ENCODE measurements at places on chromosomes 12 and 14. TPM values are rescaled to one million over a fixed set of nuclear protein-coding genes. Genes with fewer than 3 reads are reported as not detected.
A peak's percentile ranks its signal among the peaks of the same experiment; 100 is the strongest.

GRCh38 chr12:57547288-57548012 lies 458 bp upstream of the DCTN2 start:
- peaks cover 62% of the 10 kb centered on the region for H3K4me1 ChIP-seq
- H3K27ac ChIP-seq, result no peak overlapping the region
- peaks cover 6% of the 10 kb centered on the region for H3K27me3 ChIP-seq

- no peak for DNase-seq
- no peaks in the 10 kb centered on the region for H3K36me3 ChIP-seq
Observed at GRCh38 chr12:69686731-69687130, 12.4 kb downstream of the BEST3 start.

GRCh38 chr12:46661110-46661845 lies 164.5 kb downstream of the SLC38A4 start:
- DNase-seq, result peak; percentile 88
- no peaks in the 10 kb centered on the region for H3K36me3 ChIP-seq

- peaks cover 46% of the 10 kb centered on the region for H3K4me1 ChIP-seq
- peaks cover 30% of the 10 kb centered on the region for H3K36me3 ChIP-seq
- no peaks in the 10 kb centered on the region for H3K27me3 ChIP-seq
- no peak overlapping the region for H3K27ac ChIP-seq
Observed at GRCh38 chr12:1369938-1370500, 224.4 kb downstream of the FBXL14 start.

DNA sequence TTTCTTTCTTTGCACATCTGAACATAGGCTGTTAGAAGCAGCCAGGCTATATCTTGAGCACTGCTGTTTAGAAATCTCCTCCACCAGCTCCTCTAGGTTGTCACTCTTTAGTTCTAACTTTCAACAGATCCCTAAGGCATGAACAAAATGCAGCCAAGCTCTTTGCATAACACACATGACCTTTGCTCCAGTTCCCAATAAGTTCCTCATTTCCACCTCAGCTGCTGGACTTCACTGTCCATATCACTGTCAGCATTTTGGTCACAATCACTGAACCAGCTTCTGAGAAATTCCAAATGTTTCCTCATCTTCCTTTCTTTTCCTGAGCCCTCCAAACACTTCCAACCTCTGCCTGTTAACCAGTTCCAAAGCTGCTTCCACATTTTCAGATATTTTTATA lies 27.6 kb upstream of the C14orf132 start:
- no peak overlapping the region for H3K4me3 ChIP-seq
- H3K4me1 ChIP-seq, result no peaks in the 10 kb centered on the region
- H3K36me3 ChIP-seq, result peaks cover 13% of the 10 kb centered on the region
- H3K27me3 ChIP-seq, result peaks cover 5% of the 10 kb centered on the region
- DNase-seq, result no peak

DNA sequence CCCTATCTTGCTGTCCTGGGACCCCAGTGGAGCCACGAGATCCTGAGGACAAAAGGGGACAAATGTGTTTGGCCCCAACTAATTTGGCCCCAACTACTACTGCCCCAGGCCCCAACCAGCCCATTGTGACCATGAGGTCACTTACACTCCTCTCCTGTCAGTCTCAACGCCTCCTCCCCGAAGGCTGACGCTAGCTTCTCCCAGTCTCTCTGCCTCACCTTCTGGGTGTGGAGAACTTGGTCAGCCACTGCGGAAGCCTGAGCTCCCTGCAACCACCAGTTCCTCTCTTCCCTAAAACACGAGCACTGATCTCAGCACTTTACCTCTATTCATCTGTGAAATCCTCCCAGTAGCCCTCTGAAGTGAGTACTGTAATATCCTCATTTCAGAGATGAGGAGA lies 13.3 kb downstream of the FAM181A start:
- no peak overlapping the region for H3K27ac ChIP-seq
- peaks cover 24% of the 10 kb centered on the region for H3K4me1 ChIP-seq
- DNase-seq, result no peak
- H3K4me3 ChIP-seq, result no peak overlapping the region
- H3K36me3 ChIP-seq, result no peaks in the 10 kb centered on the region
- peaks cover 16% of the 10 kb centered on the region for H3K27me3 ChIP-seq

GRCh38 chr14:99966037-99966835 lies 99.0 kb upstream of the EVL start:
- 0 out of 2 replicates have a peak, but pooled peaks cover 4% of the 10 kb centered on the region for H3K36me3 ChIP-seq
- H3K4me1 ChIP-seq, result peaks cover 17% of the 10 kb centered on the region
- H3K4me3 ChIP-seq, result no peak overlapping the region
- no peak for DNase-seq
- H3K27me3 ChIP-seq, result peaks cover 22% of the 10 kb centered on the region

- H3K4me1 ChIP-seq, result peaks cover 63% of the 10 kb centered on the region
- H3K36me3 ChIP-seq, result no peaks in the 10 kb centered on the region
- no peak overlapping the region for H3K4me3 ChIP-seq
Observed at GRCh38 chr12:27561535-27562350, 37.7 kb downstream of the PPFIBP1 start.

DNA sequence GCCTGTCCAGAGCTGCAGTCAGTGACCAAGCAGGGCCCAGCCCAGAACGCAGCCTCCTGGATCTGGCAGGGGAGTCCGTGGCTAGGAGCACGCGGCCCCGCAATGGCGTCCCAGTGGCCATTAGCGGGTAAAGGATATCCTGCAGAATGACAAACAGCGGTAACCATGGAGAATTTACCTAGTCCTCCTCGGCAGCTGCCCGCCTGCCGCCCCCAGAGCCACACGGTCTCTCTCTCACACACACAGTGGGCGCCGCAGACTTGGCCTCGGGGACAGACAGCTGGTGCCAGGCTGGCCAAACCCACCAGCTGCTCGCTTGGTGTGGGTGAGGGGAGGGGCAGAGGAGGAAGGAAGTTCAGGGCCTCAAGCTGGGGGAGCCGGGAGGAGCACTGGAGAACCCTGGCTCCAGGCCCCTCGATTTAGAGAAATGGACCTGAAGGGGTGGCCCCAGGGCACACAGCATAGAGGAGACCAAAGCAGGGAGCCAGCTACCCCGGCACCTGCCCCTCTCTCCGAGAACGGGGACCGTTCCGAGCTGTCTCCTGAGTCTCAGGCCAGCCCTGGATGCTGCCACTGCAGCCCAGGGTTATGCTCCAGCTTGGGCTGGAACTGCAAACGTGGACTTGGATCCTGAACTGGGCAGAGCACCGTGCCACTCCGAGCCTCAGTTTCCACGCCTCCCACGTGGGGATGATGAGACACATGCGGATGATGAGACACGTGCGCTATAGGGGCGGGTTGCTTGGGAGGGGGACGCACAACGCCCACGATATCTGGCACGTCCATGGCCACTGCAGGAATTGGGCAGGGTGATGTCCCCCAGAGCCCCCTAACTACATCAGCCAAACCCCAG lies 3.4 kb downstream of the CDK2AP1 start:
- peaks cover 4% of the 10 kb centered on the region for H3K36me3 ChIP-seq
- H3K4me1 ChIP-seq, result peaks cover 28% of the 10 kb centered on the region
- H3K4me3 ChIP-seq, result peak overlapping the region; percentile 13
- DNase-seq, result no peak
- H3K27me3 ChIP-seq, result peaks cover 3% of the 10 kb centered on the region

- no peak for DNase-seq
- H3K27ac ChIP-seq, result no peak overlapping the region
- H3K4me1 ChIP-seq, result no peaks in the 10 kb centered on the region
- 0 out of 2 replicates have a peak, but pooled peaks cover 5% of the 10 kb centered on the region for H3K36me3 ChIP-seq
Observed at GRCh38 chr14:21991130-21991529, 317.5 kb upstream of the OR4E1 start.

- no peak for DNase-seq
- peaks cover 5% of the 10 kb centered on the region for H3K36me3 ChIP-seq
- no peak overlapping the region for H3K27ac ChIP-seq
Observed at GRCh38 chr14:94925416-94926173, 155.7 kb upstream of the GSC start.

DNA sequence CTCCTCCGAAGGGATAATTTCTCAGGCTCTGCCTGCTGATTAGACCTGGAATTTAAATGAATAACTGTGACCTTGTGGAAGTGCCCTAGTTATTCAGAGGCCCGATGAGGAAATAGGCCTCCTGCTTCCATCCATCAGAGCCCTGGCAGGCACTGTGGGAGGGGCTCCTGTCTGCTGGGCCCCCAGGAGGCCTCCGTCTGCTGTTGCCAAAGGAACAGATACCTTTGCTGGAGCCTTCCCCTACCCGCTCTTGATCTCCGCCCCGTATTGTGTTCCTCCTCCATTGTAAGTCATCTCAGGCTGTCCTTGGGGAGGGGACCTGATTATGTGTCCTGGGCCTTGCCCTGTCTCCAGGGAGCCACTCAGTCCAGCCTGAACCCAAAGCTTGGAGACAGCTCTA lies 112.3 kb downstream of the NRXN3 start:
- no peaks in the 10 kb centered on the region for H3K36me3 ChIP-seq
- DNase-seq, result no peak
- no peak overlapping the region for H3K4me3 ChIP-seq
- no peak overlapping the region for H3K27ac ChIP-seq

DNA sequence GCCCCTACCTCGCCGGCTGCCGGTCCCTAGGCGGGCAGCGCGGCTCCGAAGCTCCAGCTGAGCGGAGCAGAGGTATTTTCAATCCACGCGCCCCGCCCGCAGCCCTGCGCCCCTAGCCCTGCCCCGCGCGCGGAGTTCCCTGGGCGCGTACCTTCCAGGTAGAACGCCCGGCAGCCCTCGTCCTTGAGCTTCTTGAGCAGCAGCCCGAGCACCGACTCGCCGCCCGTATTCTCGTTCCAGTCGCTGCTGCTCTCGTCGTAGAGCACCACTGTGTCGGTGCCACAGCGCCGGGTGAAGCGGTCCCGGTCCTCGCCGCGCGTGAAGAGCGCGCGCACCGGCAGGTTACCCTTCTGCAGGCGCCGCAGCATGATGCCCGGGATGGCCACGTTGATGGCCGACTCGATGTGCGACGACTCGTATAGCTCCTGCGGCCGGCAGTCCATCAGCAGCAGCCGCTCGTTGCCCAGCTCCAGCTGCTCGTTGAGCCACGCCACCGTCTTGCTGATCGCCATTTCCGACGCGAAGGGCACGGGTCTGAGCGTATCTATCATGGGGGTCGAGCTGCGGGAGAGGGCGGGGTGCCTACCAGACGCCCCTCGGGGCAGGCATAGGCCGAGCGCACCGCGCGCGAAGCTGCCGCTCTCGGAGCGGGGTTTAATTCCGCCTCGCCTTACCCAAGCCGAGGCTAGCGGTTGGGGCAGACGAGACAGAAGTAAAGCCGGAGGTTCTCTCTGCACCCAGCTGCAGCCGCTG lies 636 bp downstream of the DUSP6 start:
- no peak for DNase-seq
- H3K27me3 ChIP-seq, result peaks cover 21% of the 10 kb centered on the region
- H3K4me1 ChIP-seq, result peaks cover 69% of the 10 kb centered on the region
- peaks cover 58% of the 10 kb centered on the region for H3K36me3 ChIP-seq
- peak overlapping the region; percentile 96 for H3K27ac ChIP-seq

DNA sequence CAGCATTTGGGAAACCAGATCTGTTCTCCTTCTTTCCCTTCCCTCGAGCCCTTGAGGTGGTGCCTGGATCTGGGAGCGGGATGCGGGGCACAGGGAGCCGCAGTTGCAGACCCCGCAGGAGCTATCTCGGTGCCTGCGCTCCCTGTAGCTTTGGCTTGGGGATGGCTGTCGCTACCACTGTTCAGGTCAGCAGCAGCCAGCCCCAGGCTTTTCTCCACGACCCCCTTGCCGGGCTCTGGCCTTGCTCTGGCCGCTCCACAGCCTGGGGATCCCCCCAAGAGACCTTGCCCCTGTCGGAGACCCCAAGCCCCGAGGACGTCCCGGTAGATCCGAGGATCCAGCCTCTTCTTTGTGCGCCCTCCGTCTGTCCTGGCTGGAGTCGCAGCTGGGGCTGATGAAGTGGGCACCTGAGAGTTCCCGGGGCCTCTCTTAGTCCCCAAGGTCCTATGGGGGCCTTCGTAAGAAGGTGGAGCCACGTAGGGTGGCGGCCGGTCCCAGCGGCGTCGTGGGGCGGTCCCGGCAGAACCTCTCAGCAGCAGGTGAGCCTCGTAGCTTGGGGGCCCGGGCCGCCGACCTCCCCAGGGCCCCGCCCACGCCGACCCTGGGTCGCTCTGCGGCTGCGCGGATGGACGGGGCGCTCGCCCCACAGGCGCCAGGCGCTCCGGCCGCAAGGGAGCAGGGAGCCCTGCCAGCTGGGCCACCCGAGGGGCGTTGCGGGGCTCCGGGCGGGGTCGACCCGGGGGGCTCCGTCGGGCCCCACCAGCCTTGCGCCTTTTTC lies 1.3 kb downstream of the DDN start:
- peaks cover 42% of the 10 kb centered on the region for H3K4me1 ChIP-seq
- peaks cover 16% of the 10 kb centered on the region for H3K27me3 ChIP-seq
- no peak for DNase-seq
- no peak overlapping the region for H3K4me3 ChIP-seq
- no peak overlapping the region for H3K27ac ChIP-seq
- peaks cover 11% of the 10 kb centered on the region for H3K36me3 ChIP-seq

- H3K36me3 ChIP-seq, result no peaks in the 10 kb centered on the region
- peaks cover 43% of the 10 kb centered on the region for H3K4me1 ChIP-seq
- no peaks in the 10 kb centered on the region for H3K27me3 ChIP-seq
- peak overlapping the region; percentile 77 for H3K4me3 ChIP-seq
Observed at GRCh38 chr12:98419081-98419794, 96.2 kb upstream of the TMPO start.

- DNase-seq, result no peak
- no peaks in the 10 kb centered on the region for H3K4me1 ChIP-seq
- H3K27ac ChIP-seq, result no peak overlapping the region
- H3K4me3 ChIP-seq, result no peak overlapping the region
- peaks cover 9% of the 10 kb centered on the region for H3K27me3 ChIP-seq
- H3K36me3 ChIP-seq, result no peaks in the 10 kb centered on the region
Observed at GRCh38 chr12:132411457-132411856, 78.5 kb upstream of the FBRSL1 start.

GRCh38 chr12:127571578-127571977 lies 695.4 kb upstream of the TMEM132C start:
- peaks cover 22% of the 10 kb centered on the region for H3K4me1 ChIP-seq
- H3K36me3 ChIP-seq, result no peaks in the 10 kb centered on the region
- H3K27me3 ChIP-seq, result peaks cover 9% of the 10 kb centered on the region
- H3K27ac ChIP-seq, result no peak overlapping the region
- H3K4me3 ChIP-seq, result peak overlapping the region; percentile 55
- no peak for DNase-seq

DNA sequence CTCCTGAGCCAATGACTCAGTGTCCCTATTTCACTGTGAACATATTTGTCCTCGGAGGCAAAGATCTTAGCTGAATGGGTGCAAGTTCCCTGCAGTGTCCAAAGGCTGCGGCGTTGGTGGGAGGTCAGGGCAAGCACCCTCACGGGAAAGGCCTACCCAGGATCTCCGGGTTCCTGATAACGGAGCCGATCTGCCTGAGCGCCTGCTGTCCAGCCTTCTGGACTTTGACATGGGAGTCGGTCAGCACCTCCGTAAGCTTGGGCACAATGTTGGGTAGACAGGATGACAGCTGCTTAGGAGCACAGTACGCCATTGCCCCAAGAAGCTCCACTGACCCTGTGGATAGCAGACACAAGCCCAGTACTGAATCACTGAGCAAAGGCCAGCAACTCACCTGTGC lies 31.5 kb upstream of the RAB35 start:
- no peak overlapping the region for H3K4me3 ChIP-seq
- 0 out of 2 replicates have a peak, but pooled peaks cover 2% of the 10 kb centered on the region for H3K27me3 ChIP-seq

- no peaks in the 10 kb centered on the region for H3K27me3 ChIP-seq
- DNase-seq, result no peak
- H3K27ac ChIP-seq, result no peak overlapping the region
- no peaks in the 10 kb centered on the region for H3K4me1 ChIP-seq
- H3K36me3 ChIP-seq, result peaks cover 5% of the 10 kb centered on the region
Observed at GRCh38 chr12:24246934-24247333, 297.5 kb upstream of the SOX5 start.

- H3K27ac ChIP-seq, result no peak overlapping the region
- no peak for DNase-seq
- H3K4me3 ChIP-seq, result no peak overlapping the region
- peaks cover 3% of the 10 kb centered on the region for H3K36me3 ChIP-seq
- no peaks in the 10 kb centered on the region for H3K27me3 ChIP-seq
- H3K4me1 ChIP-seq, result peaks cover 5% of the 10 kb centered on the region
Observed at GRCh38 chr12:79945433-79945832, 10.5 kb upstream of the PPP1R12A start.

Gene TCTN2
- total RNA-seq, result 6.8 TPM

Gene EGLN3
- not detected for total RNA-seq

Gene OASL
- total RNA-seq, result not detected

Gene TAS2R31
- 0.45 TPM for total RNA-seq

Gene CPM
- total RNA-seq, result 2.3 TPM

Gene TSHR
- not detected for total RNA-seq
